ENCODE measurements at places on chromosomes 12 and 14.

- no peak for DNase-seq
These were observed 28.2 kb downstream of the FOXA1 start for GRCh38 chr14:37566811-37567371.

DNA sequence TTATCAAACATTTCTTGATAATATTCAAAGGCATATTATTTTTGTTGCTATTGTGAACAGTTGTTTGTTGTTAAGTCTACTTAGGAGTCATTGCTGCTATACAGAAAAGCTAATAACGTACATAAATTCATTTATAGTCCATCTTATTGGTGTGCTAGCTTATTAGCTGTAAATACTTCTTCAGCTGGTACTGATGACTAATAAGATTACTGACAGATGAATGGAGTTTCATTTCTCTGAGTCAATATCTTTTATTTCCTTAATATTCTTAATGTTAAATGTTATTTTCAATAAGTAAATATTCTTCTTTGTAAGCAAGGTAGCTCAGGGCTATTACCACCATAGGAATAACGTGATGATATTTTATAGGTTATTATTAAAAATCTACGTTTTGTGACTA lies 139.4 kb upstream of the SLCO1C1 start:
- no peak for DNase-seq

- no peak for DNase-seq
These were observed 409.1 kb downstream of the NPAS3 start for GRCh38 chr14:33347796-33348195.

GRCh38 chr14:20468764-20469241 lies 403 bp upstream of the PNP start:
- peak; percentile 21 for DNase-seq

- no peak for DNase-seq
These were observed 207.5 kb upstream of the PWP1 start for GRCh38 chr12:107477947-107478610.

DNA sequence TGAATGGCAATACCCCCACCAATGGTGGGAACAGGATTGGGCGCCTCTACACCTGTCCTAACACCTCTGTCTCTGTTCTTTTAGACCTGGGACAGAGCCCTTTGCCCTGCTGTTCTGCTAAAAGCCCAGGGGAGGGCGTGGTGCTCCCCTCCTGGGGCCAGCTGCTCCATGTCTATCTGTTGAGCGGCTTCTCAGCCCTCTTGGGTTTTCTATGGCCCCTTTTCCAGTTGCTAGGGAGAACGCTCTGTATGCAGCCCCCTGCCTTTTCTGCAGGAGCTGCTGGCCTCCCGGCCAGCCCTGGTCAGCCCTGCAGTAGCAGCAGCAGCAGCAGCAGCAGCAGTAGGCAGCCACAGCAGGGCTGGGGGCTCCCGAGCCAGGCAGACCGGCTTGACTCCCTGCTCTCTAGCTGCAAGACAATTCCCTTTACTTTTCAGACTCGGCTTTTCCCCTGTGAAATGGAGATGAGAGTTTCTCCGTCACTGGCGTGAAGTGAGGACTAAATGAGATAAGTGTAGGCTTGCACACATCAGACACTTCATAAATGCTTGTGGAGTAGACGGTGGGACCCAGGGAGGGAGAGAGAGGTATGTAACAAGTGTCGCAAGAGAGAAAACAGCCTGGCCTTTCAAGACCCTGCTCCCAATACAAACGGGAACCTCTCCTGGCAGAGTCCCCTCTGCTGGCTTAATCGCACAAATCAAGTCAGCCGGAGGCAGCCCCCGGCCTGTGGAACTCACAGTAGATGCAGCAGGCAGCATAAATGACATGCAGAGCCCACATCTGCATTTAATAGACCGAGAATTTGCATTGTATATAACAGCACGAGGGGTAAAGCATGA lies 1.0 kb downstream of the RTL1 start:
- DNase-seq: no peak

DNA sequence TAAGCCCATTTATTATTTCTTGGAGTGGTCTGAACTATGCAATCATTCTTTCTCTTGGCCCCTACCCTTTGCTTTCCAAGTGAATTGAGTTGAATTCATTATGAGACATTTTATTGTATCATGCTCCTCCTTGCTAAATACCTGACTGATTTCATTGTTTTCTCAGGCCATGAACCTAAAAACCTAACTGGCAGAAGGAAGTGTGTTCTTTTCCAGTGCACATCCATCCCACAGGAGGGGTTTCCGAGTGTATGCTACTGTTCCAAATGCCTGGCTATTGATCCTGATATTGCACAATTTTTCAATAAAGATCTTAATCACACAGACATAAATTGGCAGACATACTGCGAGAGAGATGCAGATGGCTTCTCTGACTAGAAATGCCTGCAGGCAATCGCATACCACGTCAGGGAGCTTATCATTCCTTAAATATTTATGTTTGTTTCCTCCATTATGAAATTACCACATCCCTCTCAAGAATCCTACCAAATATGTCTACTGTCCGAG lies 162.2 kb upstream of the EGLN3 start:
- no peak for DNase-seq

DNA sequence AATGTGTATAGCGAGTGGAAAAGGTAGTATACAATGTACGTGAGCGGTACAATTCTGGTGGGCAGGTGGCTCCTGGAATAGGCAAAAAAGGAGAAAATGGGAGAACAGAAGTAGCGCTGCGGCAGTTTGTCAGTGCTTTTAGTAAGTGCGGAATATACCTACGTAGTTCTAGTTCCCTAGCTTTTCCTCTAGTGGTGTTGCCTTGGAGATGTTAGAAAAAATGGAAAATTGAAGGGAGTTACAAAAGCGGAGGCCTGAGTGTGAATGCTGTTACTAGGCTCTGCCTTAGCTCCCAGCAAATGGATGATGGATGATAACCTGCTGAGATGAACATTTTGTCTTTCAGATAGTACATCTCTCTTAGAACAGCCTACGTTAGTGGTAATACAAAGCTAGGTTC lies 1.1 kb downstream of the TTC8 start:
- no peak for DNase-seq

DNA sequence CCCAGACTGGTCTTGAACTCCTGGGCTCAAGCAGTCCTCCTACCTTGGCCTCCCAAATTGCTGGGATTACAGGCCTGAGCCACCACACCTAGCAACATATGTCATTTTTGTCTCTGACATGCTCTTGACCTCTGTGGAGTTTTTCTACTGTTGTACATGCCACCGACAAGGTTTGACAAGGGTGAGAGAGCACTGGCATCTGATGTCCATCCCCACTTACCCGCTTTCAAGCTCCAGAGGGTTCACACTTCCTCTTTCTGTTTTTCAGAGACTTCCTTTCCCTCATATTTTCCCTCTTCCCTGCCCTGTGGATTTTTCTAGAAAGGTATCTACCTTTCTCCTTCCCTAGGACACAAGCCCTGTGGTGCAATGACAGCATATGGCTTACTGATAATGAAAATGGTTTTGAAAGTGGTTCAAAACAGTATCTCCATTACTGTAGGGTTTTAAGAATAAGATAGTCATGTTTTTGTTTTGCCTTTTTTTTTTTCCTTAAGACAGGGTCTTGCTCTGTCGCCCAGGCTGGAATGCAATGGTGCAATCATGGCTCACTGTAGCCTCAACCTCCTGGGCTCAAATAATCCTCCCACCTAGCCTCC lies 27.7 kb upstream of the PLEKHG3 start:
- no peak for DNase-seq

DNA sequence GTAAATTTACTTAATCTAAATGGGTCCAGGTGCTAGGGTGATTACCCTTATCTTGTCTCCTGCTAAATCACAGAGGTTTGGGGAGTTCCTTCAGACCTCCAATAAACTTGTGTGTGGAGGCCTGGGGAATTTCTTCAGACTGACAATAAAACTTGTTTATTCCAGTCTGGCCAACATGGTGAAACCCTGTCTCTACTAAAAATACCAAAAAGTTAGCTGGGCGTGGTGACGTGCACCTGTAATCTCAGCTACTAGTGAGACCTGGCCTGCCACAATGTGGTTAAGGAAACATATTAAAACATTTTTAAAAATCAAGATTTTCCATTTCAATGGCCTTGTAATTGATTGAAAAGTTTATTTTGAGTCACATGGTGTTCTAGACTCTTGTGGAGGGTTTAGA lies 126.9 kb upstream of the FGD4 start:
- DNase-seq: no peak

- no peak for DNase-seq
These were observed 10.0 kb downstream of the VRTN start for GRCh38 chr14:74358176-74358829.

DNA sequence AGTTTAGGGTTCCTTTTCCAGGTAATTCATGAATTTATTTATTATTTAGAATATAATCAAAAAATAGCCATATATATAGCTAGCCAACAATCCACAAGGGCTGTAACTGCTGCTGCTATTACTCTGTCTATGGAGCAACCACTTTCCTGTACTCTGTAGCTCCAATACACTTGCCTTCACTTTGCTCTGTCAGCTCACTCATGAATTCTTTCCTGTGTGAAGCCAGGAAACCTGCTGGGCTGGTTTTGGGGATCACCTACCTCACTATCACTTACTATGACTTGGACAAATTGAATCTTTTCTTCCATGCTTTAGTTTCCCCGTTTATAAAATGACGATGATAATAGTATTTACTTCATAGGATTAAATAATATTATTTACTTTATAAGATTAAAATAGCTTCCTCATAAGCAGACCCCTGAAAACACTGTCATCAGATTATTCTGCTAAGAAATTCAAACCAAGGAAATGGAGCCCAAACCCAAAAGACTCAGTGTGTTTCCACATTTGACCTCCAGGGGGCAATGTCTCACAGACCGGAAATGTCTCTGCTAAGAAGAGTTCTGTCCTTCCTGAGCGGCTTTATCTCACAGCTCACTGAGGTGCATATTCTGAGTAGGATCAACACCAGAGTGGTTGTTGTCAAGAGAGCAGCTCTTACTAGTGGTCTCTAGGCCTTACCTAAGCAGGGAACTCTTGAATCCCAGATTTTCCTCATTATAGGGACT lies 457.1 kb downstream of the DAD1 start:
- no peak for DNase-seq

GRCh38 chr12:87597114-87597513 lies 432.1 kb downstream of the C12orf50 start:
- DNase-seq: no peak

GRCh38 chr12:107840186-107840585 lies 65.7 kb downstream of the ASCL4 start:
- DNase-seq: no peak

- DNase-seq: peak; percentile 14
These were observed 5.2 kb upstream of the ATG14 start for GRCh38 chr14:55416866-55417265.

GRCh38 chr12:78473136-78473535 lies 391.4 kb upstream of the SYT1 start:
- no peak for DNase-seq

Data from GM10248 (cell line).